ENCODE measurements at places on chromosomes 2 and 18.

DNA sequence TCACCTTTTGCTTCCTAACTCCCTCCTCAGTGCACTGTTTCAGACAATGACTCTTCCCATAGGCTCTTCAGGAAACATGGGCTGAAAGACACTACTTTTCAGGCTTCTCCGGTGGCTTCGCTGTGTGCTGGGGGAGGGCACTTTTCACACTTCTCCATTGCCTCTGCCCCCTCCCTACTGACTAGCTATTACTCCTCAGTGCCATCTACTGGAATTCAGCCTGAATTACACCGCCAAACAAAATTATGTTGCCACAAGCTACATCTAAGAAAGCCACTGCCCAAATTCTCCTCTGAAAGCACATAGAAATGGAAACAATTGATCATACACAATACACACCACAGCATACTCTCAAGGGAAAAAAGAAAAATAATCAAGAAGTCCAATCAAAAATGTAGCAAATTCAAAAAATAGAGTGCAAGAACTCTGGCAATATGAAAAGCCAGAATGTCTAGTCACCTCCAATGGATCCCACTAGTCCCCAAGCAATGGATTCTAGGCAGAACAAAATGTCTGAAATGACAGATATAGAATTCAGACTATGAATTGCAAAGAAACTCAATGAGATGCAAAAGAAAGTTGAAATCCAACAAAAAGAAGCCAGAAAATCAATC lies 1139.4 kb upstream of the GYPC start:
- DNase-seq: peak; percentile 48

- no peak for DNase-seq
These were observed 23.8 kb upstream of the TEX44 start for GRCh38 chr2:231568785-231569435.

DNA sequence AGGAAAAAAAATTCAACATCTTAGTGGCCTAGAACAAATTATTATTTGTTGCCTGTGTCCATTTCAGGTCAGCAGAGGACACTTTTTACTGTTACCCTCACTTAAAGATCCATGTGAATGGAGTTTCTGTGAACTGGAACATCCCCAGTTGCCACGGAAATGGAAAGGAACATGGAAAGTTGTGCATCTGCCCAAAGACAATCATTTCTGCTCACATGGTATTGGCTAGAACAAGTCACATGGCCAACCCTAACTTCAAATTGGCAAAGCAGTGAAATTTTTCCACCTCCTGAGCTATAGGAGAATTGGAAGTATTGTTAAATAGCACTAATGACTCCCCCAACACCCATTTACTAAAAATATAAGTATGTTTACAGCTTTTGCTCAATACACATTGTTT lies 71.2 kb upstream of the CCBE1 start:
- DNase-seq: no peak

- DNase-seq: no peak
These were observed 390.3 kb downstream of the NRXN1 start for GRCh38 chr2:50641633-50642032.

GRCh38 chr2:111982822-111983221 lies 72.2 kb upstream of the TMEM87B start:
- no peak for DNase-seq

- DNase-seq: no peak
These were observed 8.2 kb downstream of the PER2 start for GRCh38 chr2:238280083-238280825.

DNA sequence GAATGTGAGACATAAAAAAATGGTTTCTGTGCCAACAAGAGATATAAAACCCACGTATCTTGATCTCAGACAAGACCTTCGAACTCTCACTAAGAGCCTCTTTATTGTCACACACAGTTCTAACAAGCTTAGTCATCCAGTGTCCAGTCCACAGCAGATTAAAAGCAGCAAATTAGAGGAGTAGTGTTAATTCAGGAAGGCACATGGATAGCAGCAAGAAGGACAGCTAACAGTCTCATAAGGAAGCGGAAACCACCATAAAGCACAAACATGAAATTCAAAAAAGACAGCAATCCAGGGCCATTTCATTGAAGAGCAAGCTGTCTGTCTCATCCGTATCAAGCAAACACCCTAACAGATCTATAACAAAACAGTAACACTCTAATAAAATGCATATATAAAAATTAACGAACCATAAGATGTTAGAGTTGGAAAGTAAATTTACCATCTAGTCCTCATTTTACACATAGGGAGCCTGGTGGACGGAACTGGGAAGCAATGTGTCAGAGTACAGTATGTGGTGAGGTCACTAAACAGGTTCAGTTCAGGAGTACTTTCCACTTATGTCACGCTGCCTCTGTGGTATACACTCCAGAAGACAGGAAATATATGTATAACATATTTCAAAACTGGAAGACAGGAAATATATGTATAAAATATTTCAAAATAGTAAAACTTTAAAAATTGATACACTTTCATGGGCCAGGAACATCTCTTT lies 18.3 kb downstream of the AAK1 start:
- no peak for DNase-seq

DNA sequence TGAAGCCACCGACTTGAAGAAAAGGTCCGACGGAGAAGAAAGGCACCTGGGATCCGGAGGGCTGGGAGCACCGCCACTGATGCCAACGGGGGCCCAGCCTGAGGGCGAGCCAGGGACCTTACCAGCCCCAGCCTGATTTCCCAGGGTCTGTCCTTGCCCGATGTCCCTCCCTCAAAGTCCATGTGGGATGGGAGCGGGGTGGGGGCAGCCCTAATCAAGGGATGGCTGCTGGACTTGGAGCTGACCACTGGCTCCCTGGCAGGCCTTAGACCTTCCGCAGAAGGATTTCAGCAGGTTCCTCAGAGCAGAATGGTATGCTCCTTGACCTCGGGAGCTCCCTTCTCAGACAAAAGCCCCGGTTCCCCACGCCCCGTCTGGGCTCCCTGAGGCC lies 99.6 kb downstream of the ZFP36L2 start:
- DNase-seq: no peak

DNA sequence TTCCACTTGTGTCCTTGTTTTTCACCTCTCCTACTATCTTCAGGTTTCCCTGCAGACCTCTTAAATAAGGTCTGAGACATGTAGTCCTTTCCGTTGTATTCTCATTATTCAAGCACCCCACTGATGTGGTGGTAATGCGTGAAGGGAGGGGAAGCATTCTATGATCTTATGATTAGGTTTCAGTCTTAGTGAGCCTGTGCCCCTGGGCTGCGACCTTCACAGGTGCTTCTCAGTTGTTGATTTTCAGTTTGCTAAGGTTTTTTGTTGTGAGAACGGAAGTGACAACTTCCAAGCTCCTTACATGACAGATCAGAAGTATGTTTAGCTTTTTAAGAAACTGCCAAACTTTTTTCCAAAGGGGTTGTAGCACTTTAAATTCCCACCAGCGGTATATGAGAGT lies 41.3 kb downstream of the VPS54 start:
- DNase-seq: no peak

DNA sequence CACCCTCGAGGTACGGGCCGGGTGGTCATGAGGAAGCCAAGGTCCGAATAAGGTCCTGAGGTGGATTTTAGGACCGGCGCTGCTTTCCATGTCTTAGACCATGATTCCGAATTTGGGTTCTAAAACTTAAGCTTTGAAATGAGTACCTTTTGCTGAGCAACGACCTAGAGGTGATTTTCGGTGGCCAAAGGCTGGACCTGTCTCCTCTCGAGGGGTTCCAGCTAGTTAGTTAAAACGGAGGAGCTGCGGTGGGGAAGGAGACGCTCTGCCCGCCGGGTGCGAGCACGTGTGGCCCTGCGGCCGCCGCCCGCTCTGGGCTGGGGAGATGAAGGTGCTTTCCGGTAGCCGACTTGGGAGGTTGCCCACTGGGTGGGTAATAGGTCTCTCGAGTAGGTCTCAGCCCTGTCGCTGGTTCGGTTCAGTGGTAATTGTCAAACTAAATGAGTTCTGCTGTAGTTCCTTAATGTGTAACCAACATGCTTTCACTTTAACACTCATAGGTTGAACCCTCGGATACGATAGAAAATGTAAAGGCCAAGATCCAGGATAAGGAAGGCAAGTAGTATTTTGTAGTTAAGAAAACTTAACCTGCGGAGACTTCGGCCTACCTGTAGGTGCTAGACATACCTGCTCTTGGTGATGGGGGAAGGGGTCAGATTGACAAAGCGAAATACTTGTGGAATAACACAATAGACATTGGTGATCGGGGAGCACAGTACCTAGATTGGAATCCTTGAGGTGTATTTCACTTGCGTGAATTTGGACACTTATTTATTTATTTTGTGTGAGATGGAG lies 572 bp downstream of the RPS27A start:
- DNase-seq: peak; percentile 40

DNA sequence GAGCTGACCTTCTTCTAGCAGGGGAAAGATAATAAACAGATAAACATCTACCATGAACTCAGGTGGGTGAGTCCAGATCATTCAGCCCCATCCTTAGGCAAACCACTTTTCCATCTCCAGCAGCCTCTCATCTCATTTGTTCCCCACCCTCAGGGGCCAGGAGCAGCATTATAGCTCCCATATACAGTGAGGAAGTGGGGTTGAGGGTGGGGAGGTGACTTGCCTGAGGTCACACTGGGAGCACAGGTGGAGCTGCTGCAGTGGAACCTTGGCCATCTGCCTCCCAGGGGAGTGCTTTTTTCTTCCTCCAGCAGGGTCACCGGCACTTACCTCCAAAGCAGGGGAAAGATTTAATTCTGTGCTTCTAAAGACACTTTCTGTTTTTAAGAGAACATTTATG lies 212.5 kb upstream of the SMAD2 start:
- DNase-seq: no peak

DNA sequence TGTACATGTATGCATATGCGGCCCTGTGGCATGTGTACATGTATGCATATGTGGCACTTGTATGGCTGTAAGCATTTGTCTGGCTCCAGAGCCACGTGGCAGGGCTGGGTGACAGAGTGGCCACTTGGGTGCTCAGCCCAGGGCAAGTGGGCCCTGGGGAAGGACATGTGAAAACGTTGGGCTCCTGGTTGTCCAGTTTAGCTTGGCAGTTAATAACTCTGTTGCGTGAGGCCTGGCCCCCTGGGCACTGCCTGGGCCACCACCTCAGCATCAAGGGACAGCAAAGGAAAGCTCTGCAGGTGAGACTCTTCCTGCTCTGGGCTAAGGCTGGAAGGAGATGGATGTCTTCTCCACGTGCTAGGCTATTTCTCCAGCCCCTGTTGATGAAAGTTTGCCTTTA lies 119.9 kb downstream of the CTIF start:
- DNase-seq: no peak

DNA sequence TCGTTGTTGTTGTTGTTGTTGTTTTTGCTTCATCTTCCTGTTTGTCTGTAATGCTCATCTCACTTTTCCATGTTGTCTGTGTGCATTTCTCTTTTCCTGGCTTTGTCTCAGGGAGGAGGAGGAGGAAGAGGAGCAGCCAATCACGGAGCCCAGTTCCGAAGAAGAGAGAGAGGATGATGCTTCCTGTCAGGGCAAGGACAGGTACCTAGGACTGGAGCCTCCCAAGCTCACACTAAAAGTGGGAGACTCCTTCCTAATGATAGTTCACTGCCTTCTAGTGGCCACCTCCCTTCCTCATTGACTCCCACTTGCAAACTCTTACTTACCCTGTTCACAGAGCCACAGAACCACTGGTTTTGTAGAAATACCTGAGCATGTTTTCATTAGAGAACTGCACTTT lies 179.6 kb downstream of the TPGS2 start:
- no peak for DNase-seq

DNA sequence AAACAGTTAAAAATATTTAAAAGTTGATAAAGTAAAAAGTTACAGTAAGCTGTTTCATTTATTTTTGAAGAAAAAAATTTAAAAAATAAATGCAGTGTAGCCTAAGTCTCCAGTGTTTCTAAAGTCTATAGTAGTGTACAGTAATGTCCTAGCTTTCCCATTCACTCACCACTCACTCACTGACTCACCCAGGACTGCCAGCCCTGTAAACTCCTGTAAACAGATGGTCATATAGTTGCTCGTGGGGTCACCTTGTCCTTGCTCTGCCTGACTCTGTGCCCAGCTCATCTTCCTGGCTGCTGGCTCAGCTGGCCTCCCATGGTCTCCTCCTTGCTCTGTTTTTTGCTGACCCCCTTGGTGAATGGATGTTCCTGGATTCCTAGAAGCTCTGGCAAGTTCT lies 180.3 kb downstream of the VAPA start:
- no peak for DNase-seq

GRCh38 chr2:241896746-241897201 lies 27.2 kb downstream of the RTP5 start:
- no peak for DNase-seq

- no peak for DNase-seq
These were observed 451.4 kb upstream of the ST6GAL2 start for GRCh38 chr2:107337209-107337898.

DNA sequence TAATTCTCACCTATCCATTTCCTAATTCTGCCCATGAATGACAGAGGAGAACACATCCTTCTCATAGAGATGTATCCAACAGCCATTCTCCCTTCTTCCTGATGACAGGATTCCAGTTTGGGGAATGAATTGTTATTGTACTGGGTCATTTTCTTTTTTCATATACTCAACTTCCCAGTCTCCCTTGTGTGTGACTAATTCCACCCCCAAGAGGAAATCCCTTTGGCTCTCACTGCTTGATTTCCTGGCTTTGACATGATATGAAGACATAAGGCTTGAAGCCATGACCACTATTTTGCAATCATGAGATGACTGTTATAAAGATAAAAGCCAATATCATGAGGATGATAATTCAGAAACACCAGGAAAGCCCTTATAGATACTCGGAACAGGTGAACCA lies 384.7 kb upstream of the ACVR2A start:
- no peak for DNase-seq

GRCh38 chr2:28898048-28898447 lies 3.6 kb downstream of the WDR43 start:
- DNase-seq: no peak

DNA sequence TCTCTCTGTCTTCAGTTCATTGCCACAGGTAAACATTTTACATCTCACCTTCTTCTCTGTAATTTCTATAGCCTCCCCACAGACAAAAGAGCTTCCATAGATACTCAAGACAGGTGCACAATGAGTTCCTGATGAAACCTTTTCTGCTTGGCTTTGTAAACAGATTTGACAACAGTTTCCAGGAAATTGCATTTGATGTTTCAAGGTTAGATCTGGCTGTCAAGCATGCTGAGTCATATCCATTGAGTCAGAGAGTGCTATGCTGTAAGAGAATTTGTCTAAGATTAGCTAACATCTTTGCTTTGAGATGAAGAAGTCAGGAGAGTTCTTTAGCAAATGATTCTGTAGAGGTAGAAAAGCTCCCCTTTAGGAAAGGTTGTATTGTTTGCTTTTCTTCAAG lies 40.6 kb upstream of the MAP2 start:
- no peak for DNase-seq

GRCh38 chr2:65142515-65142914 lies 12.6 kb upstream of the RAB1A start:
- DNase-seq: no peak

DNA sequence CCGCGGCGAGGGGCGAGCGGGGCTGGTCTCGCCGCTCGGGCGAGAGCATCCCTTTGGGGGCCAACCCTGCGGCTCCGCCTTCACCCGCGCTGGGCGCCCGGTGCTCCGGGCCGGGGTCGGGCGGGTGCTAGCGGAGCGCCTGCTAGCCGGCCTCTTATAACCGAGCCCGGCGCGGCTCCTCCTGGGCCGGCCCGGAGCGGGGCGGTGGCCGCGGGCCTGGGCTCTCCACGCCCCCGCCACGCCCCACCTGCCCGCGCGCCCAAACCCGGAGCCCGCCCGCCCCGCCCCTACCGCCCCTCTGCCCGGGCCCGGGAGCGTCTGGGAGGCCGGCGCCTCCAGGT lies at the start of gene FOXI3:
Gene FOXI3, minus strand, starts transcription at position 129 of the 341 bp plus-strand sequence. CDS start 158 bp downstream, outside the sequence.
- no peak for DNase-seq
